ENCODE measurements at places on chromosomes 7 and 10.

DNA sequence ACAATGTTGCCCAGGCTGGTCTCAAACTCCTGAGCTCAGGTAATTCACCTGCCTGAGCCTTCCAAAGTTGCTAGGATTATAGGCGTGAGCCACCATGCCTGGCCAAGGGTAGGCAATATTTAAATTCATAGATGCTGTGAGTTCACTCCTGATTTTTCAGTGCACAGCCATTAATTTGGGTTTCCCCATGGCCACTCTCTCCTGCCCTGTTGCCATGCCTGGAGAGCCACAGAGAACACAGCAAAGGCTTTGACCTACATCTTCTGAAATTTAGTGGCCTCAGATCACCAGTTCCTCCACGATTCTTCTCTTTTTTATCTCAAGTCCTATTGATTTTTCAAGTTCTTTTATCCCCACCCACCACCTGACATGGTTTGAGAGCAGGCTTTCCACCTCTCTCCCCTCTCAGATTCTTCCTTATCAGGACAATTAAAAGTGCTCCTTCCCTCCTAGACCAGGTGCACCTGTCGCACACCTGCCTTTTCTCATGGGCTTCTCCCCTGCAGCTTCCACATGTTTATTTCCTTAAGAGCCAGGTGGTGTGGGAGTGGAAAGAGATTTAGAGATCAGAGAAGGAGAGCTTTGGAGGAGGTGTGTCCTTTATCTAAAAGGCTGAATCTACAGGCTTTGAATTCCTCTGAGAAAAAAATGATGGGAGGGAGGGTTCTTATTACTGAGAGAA, 123.8 kb downstream of the ADRA2A start:
- DNase-seq, result no peak

GRCh38 chr10:91590904-91591796, 41.7 kb downstream of the PPP1R3C start:
- DNase-seq, result no peak

DNA sequence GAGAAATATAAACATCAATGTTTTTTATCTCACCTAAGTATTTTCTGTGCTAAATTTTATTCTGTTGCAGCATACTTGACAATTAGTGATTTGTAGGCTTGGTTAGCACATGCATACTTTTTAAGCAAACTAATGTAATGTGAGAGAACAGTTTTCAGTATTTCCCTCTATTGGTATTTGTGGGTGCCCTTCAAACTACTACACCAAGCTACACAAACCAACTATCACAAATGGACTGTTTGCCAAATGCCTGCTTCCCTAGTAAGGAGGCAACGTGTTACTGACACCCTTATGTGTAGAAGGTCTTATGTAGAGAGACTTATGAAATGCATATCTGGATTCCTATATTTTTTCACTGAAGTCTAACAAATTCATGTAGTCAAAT, 98.4 kb upstream of the FZD1 start:
- no peak for DNase-seq

GRCh38 chr7:17146621-17147020, 151.8 kb upstream of the AHR start:
- no peak for DNase-seq

DNA sequence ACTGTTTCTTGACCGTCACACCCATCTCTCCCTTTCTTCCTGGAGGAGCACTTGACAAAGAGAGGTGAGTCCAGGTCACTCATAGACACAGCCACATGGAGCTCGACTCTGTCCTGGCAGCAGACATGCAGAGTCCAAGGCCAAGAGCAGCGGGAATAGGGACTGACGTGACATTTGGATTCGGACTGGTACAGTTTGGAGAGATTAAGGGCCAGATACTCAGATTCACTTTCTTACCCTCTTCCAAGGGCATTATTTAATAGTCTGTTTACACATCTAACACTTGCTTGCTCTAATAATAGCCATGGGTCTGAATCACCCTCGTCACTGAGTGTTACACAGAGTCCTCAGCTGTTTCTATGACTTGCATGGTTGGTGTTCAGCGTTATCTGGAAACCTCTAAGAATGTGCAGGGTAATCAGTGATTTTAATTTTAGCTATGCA, 39.2 kb upstream of the OTUD1 start:
- DNase-seq, result no peak

DNA sequence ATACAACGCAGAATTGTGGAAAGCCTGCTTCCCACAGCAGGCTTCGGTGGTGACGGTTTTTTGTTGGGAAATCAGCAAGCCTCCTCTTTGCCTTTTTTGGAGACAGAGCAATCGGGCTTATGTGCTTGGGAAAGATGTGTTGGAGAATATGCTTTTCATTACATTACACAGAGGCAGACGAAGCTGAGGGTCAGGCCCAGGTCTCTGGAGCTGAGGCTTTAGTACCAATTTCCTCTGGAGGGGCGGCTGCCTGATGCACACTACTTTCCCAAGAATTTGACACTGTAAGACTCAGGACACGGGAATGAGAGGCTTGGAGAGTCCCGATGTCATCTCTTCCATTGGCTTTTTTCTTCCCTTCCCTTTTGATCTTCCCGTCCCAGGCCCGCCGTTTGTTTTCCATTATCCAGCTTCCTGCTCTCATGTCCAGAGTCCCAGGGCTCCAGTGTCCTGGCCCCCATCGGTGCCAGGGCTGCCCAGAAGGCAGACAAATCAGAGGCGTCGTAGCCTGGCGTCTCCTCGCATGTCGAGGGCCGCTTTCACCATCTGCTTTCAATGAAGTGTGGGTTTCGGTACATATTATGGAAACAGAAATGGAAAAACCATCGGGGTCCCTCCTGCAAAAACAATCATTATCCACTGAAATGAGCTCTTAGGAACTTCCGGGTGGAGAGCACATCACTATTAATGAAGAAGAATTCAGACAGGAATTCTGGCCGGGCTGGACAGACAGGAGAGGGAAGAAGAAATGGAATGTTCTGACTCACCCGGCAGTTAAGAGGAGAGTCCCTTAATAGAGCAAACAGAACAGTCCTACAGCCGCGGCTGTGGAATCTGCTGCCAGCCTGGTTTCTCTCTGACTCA, 123.0 kb upstream of the JCAD start:
- DNase-seq, result no peak

- DNase-seq, result no peak
Measured at GRCh38 chr10:17073725-17074540, 55.7 kb downstream of the CUBN start.

GRCh38 chr7:2440608-2441245, 35.5 kb downstream of the GRIFIN start:
- DNase-seq, result no peak

DNA sequence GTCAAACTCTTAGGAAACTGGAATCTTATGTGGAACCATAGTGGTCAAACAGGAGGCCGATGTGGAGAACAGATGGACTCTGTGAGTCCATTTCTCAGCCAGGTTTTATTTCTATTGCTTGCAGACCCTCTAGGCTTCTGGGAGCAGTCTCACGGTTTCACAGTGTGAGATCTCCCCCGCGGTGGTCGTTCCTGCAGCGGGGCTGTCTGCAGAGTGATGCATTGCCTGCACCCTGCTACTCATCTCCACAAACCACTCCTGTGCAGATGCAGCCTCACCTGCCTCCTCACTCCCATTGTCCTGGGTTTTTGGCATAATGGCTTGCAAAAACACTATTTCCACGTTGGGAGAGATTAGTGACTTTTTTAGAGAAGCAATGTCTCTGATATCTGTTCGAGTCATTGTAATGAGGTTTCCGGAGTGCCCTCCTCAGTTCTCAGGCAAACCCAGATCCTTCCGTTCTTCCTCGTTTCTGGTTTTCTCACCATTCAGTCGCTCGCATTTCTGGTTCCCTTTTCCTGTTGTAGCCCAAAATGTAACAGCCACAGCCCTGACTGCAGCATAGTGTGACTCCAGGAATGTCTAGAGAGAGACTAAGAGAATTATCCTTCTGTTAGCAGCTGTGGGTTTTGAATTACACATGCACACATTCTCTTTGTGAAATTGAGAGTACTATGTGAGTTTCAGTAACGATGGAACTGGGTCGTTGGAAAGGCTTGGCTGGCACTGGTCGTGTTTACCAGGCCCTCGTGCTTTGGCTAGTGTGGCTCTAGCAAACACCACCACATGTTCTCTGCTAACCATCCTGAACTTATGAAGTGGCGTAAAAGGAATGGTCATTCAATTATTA, 30.2 kb downstream of the ACADSB start:
- no peak for DNase-seq

DNA sequence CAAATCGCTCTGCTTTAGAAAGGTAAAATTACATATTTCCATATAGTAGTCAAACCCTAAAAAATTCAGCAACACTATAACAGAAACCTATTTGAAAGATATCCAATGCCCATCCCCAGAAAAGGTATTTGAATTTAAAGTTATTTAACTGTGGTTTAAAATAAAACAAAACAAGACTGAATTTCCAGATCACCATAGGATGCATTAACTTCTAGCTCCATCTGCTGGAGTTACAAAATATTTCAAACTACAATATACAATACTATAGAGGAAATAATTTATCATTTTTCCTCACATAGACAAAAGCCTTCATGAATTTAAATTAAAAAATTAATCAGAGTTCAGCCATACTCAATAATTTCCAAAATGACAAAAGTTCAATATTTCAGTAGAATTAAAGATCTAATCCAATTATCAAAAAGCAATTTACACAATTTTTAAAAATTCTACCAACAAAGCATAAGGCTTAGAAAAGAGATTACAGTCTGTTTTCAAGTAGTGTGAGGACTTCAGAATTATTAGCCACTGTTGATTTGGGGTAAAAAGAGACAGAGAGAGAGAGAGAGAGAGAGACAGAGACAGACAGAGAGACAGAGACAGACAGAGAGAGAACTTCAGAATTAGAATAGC, 75.9 kb downstream of the LMBR1 start:
- no peak for DNase-seq

GRCh38 chr7:149205690-149206381, 10.5 kb downstream of the ZNF282 start:
- DNase-seq, result no peak

DNA sequence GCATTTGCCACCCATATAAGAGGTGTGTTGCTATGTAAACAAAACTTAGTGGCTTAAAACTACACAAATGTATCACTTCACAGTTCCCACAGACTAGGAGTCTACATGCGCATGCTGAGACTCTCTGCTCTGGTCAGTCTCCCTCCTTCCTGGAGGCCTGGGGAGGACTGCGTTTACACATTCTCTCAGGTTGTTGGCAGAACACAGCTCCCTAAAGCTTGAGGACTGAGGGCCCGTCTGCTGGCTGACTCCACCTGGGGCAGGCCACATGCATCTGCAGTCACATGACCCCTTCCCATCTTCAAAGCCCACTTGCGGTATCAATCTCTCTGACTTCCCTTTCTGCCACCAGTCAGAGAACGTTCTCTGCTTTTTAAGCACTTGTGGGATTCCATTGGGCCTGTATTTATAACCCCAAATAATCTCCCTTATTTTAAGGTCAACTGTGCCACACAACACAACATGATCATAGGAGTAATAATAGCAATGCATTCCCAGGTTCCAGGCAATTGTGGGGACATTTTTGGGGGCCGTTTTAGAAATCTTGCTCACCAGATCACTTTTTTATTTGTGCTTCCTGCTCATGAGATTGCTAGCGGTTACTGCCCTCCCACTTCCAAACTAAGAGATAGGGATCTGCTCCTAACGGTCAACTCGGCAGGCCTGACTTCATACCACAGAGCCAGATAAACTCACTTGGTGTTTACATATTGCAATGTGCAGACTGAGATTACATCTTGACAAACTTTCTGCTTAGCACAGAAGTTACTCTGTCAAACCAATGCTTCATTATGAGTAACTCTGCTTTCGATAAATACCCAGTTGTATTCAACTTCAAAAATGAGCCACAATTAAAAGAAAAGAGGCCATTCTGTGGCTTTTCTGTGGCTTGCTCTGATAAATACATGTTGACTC, 96.3 kb downstream of the ALOX5 start:
- DNase-seq, result no peak

- DNase-seq, result no peak
Measured at GRCh38 chr10:99768556-99768955, 13.9 kb upstream of the ABCC2 start.

DNA sequence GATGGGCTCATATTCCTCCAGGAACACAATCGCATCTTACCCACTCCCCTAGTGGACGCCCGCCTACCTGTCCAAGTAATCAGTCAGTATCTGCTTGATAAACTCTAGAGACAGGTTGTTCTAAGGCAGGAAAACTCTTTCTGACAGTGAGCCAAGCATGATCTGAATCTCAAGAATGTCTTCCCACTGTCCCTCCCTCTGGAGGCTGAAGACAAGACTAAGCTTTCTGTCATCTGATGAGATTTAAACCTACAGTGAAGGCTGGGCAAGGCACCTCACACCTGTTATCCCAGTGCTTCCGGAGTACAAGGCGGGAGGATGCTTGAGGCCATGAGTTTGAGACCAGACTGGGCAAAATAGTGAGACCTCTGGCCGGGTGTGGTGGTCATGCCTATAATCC, 586.6 kb downstream of the GALNT17 start:
- DNase-seq, result no peak

- no peak for DNase-seq
Measured at GRCh38 chr10:60343254-60343653, 46.4 kb downstream of the ANK3 start.

GRCh38 chr10:128927497-128928161, 539.4 kb upstream of the MGMT start:
- no peak for DNase-seq

- DNase-seq, result no peak
Measured at GRCh38 chr10:86785037-86785436, 28.6 kb downstream of the BMPR1A start.

DNA sequence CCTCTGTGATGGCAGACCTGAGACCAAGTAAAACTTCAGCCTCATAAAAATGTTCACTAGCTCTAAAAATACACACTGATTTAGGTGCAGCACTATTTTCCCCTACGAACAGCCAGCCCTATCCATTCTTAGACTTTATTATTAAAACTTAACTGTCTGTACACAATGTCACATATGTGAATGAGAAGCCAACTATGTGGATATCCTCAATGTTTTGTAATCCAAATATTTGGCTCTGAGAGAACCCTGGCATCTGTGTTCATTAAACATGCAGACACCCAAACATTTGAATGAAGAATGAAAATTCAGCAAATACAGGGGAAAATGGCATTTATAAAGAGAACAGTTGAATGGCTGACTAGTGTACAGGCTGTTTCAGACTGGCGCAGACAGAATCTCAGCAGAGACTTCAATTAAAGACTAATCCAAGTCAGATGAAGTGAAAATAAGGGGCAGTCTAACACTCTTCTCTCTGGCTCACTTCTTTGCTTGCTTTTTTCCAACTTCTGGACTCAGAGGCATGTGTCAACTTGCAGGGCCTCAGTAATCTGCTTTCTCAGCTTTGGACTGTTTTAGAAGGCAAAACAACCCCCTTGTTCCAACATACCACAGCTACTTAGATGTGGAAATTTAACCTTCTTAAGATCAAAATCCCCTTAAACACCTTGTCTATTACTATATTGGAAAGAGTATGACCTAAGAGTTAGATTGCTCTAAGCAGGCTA, 47.4 kb upstream of the FAM180A start:
- DNase-seq, result no peak

Data from neuronal stem cell (in vitro differentiated cells).